ENCODE measurements at places on chromosomes 16 and 17.

GRCh38 chr16:25912321-25912720 is 220.6 kb downstream of the HS3ST4 start:
- DNase-seq, result no peak

DNA sequence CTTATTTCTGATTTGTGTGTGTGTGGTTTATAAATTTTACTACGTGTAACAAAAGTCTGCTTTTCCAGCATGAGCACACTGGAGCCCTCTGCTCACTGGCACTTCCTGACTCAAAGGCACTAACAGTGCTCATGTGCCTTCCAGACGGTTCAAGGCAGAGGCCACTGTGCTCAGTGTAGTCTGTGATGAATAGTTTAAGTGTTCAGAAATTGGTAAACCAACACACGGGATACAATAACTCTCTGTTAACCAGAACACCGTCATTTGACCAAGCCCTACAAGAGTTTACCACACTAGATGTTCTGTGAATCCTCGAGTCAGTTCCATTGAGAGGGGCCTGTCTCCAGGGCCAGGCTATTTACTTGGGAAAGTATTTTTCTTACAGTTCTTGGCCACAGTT is 191.9 kb downstream of the MRTFB start:
- no peak for DNase-seq

- no peak for DNase-seq
These were observed 21.8 kb upstream of the NAGLU start for GRCh38 chr17:42514279-42514678.

DNA sequence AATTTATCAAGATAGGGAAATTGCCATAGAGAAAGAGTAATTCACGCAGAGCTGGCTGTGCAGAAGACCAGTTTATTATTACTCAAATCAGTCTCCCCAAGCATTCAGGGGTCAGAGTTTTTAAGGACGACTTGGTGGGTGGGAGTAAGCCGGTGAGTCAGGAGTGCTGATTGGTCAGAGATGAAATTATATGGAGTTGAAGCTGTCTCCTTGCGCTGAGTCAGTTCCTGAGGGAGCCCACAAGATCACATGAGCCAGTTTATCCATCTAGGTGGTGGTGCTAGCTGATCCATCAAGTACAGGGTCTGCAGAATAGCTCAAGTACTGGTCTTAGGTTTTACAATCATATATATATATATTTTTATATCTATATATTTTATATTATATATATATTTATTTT is 6.0 kb upstream of the AQP8 start:
- no peak for DNase-seq

- DNase-seq, result no peak
These were observed 43.5 kb downstream of the AP2B1 start for GRCh38 chr17:35630530-35631148.

DNA sequence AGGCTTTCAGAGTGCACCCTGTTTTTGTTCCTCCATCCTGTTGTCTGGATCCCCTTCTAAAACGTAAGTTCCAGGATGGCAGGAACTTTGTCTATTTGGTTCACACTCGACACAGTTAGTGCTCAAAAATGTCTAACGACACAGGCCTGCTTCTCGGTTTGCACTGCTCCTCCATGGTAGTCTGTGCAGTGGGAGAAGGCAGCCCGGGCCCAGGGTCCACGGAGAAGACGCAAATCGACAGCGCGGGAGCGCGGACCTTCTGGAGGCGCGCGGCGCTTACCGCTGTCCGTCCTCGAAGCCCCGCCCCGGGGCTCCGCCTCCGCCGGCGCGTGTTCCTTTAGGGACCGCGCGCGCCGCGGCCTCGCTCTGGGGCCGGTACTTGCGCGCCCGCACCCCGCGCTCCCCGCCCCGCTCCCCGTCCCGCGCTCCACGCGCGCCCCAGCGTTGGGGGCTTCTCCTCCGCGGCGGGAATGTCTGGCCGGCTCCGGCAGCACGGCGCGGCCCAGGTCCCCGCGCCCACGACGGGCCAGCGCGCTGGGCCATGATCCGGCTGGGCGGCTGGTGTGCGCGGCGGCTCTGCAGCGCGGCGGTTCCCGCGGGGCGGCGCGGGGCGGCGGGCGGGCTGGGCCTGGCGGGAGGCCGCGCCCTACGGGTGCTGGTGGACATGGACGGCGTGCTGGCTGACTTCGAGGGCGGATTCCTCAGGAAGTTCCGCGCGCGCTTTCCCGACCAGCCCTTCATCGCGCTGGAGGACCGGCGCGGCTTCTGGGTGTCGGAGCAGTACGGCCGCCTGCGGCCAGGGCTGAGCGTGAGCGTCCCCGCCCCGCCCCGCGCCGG is at the start of gene NT5M:
TSS of gene NT5M (plus strand) at position 364 of the 837 bp plus-strand sequence. CDS start at position 542, 178 bp downstream.
- DNase-seq, result peak; percentile 85

GRCh38 chr17:59367657-59368045 is 36.2 kb downstream of the YPEL2 start:
- DNase-seq, result no peak

- no peak for DNase-seq
These were observed 41.7 kb upstream of the CREBBP start for GRCh38 chr16:3922241-3922640.

DNA sequence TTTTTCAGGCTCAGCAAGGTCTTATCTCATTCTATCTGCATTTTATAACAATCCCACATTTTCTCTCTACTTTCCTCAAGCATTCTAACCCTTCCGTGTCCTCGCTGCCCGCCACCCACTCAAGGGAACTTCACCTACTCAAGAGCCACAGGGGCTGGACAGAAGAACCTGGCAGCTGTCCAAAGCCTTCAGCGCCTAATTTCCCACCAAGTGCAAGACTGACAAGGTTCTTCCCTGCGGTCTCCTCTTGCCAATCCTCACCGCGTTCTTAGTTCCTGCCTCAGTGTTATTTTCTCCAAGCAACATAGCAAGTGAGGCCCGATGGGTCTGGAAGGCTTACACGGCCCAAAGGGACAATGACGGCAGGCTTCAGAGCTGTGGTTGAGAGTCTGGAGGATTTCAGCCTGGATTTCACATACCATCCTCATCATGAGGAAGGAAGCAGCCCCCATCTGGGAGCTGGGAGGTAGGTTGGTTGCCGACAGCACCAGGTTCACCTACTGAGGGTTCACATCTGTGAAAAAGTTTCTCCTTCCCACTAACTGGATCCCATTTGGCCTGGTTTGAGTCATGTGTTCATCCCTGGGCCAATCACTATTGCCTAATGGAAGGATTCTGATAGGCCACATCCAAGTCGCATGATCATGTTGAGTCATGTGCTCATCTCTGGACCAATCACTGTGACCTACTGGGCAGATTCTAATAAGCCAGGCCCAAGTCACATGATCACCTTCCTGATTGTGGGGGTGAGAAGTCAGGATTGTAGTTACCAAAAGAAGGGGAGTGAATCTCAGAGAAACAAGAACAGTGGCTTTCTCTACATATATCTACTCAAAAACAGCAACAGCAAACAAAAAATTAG is 108.2 kb downstream of the N4BP1 start:
- DNase-seq, result peak; percentile 42

DNA sequence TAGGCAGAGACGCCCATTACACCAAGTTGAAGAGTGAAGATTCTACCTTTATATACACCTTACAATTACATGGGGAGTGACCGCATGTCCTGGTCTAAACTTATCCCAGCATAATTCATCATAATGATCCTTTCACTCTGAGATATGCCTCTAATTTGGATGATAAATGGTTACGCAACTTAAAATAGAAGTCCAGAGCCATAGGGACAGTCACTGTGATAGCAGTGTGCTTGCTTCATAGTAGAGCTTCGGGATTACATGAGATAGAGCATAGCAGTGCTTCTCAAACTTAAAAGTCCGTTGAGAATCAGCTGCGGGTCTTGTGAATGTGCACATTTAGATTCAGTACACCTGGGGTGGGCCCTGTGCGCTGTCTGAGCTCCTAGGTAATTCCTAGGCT is 16.9 kb downstream of the USP10 start:
- no peak for DNase-seq
